Stimulated activated naive B cell treated with anti-CD40 and anti-IgM and Interleukin-4, amounts not matched to agents 10 μg/mL and 1 μg/mL and 100 μg/mL, for 72 hours (primary cell): ENCODE measurements at places on chromosomes 4 and X.

- H3K4me3 ChIP-seq: no peak overlapping the region
- DNase-seq: no peak
- H3K27me3 ChIP-seq: no peaks in the 10 kb centered on the region
- no peak overlapping the region for H3K27ac ChIP-seq
These were observed 7.6 kb upstream of the AMELX start for GRCh38 chrX:11285651-11286050.

GRCh38 chrX:9090766-9091165 lies 56.8 kb upstream of the FAM9B start:
- H3K4me3 ChIP-seq: no peak overlapping the region
- peaks cover 13% of the 10 kb centered on the region for H3K4me1 ChIP-seq
- H3K27me3 ChIP-seq: peaks cover 13% of the 10 kb centered on the region
- no peak overlapping the region for H3K27ac ChIP-seq

- no peak overlapping the region for H3K27ac ChIP-seq
- DNase-seq: no peak
- H3K4me3 ChIP-seq: no peak overlapping the region
- H3K4me1 ChIP-seq: no peaks in the 10 kb centered on the region
- H3K36me3 ChIP-seq: no peaks in the 10 kb centered on the region
These were observed 13.9 kb downstream of the CSN2 start for GRCh38 chr4:69951602-69952001.

DNA sequence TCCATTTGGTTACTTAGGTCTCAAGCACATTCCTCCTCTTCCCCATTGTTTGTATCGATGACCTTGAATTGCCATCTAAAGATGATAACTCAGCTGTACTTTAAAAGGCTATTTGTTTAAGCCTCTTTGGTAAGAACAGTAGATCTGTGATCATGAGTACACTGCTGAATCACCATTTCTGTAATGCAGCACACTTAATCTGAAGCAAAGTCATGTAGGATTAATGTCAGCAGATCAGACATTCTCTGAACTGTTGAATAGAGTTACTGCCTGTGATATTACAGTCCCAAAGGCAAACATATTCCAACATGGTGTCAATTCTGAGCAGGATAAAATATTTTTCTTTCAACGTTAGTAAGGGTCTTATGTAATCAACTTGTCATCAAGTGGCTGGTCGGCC lies 631.6 kb downstream of the TECRL start:
- no peaks in the 10 kb centered on the region for H3K36me3 ChIP-seq
- H3K27ac ChIP-seq: no peak overlapping the region
- no peak for DNase-seq
- no peaks in the 10 kb centered on the region for H3K4me1 ChIP-seq
- H3K4me3 ChIP-seq: no peak overlapping the region

DNA sequence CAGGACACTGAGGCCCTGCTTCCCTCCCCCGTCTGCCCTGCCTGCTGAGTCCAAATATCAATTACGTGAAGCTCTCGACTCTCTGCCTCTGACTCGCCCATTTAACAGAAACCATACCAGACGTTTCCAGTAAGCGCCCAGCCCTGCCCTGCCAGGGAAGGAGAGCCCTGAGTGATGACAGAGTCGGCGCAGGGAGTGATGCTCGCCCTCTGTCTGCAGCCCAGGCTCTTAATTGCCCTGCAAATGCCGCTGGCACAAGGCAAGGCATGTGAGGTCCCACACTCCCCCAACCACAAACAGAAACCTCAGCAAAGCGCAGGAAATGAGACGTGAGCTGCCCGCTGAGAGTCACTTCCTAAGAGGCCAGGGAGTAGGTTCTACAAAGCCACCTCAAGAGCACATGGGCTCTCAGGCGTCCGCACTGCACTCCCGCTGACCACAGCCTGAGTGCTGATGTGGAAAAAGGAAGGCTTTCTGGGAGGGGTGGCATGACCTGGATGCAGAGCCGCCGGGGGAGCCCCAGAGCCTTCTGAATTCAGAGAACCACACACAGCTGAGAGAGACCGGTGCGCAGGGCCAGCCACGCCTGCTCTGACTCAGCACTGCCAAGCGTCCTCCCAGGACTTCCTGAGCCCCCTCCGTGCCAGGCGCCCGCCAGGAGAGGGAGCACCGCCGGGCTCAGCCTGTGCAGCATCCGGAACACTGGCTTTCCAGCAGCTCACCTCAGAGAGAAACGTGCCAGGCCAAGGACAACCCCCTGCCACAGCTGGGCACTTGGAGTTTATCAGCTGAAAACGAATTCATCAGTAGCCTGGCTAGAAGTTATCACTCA lies 5.3 kb downstream of the ZFYVE28 start:
- no peaks in the 10 kb centered on the region for H3K36me3 ChIP-seq
- H3K27me3 ChIP-seq: peaks cover 64% of the 10 kb centered on the region
- H3K27ac ChIP-seq: peak overlapping the region; percentile 92
- peaks cover 67% of the 10 kb centered on the region for H3K4me1 ChIP-seq

GRCh38 chr4:184510401-184510800 lies 36.1 kb upstream of the IRF2 start:
- no peak overlapping the region for H3K4me3 ChIP-seq
- peaks cover 39% of the 10 kb centered on the region for H3K4me1 ChIP-seq
- no peak overlapping the region for H3K27ac ChIP-seq
- peaks cover 4% of the 10 kb centered on the region for H3K36me3 ChIP-seq
- no peaks in the 10 kb centered on the region for H3K27me3 ChIP-seq

DNA sequence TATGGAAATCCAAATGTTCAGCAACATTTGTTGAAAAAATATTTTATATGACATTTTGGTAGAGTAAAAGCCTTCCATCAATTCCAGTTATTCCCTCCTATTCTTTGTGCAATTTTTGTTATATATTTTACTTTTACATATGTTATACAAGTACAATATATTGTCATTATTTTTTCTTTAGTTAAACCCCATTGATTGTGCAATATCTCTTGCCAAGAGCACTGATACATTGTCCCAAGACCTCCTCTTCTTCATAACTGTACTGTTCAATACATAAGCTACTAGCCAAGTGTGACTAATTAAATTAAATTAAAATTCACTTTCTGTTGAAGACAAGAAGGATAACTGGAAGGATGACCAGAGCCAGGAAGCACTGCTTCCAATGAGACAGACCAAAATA lies 527.5 kb downstream of the TMA16 start:
- DNase-seq: no peak
- H3K27me3 ChIP-seq: no peaks in the 10 kb centered on the region
- H3K36me3 ChIP-seq: no peaks in the 10 kb centered on the region

DNA sequence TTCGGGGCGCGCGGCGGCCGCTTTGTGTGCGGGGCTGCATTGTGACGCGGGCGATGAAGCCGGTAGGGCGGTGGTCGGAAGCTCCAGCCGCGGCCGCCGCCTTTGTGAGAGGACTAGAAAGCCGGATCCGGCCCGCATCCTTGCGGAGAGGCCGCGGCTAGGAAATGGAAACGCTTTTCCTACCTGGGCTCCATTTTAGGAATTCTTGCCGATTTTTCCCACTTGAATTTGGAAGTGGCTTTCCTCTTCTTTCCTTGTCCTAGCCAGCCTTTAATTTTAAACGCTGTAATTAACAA lies 708 bp downstream of the TMSB4X start:
- H3K4me1 ChIP-seq: peaks cover 39% of the 10 kb centered on the region
- H3K36me3 ChIP-seq: peaks cover 30% of the 10 kb centered on the region
- H3K27ac ChIP-seq: peak overlapping the region; percentile 100
- H3K4me3 ChIP-seq: peak overlapping the region; percentile 97

GRCh38 chr4:108794136-108794535 lies 31.3 kb upstream of the ETNPPL start:
- no peak overlapping the region for H3K4me3 ChIP-seq
- no peak for DNase-seq
- peaks cover 14% of the 10 kb centered on the region for H3K27me3 ChIP-seq
- no peak overlapping the region for H3K27ac ChIP-seq
- no peaks in the 10 kb centered on the region for H3K36me3 ChIP-seq

DNA sequence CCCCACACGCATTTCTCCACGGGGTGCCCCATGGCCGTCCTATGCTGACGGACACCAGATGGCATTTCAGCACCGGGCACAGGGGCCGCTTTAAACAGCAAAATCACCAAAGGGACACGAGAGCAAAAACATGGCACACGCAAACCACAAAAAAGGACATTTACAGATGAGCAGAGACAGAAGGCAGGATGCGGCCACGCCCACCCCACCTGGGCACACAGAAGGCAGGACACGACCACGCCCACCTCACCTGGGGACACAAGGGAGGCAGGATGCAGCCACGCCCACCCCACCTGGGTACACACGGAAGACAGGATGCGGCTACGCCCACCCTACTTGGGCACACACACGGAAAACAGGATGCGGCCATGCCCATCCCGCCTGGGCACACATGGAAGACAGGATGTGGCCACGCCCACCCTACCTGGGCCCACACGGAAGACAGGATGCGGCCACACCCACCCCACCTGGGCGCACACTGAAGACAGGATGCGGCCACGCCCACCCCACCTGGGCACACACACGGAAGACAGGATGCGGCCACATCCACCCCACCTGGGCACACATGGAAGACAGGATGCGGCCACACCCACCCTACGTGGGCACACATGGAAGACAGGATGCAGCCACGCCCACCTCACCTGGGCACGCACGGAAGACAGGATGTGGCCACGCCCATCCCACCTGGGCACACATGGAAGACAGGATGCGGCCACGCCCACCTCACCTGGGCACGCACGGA lies 69.1 kb downstream of the FAM53A start:
- H3K36me3 ChIP-seq: peaks cover 9% of the 10 kb centered on the region
- no peak overlapping the region for H3K4me3 ChIP-seq
- H3K27ac ChIP-seq: peak overlapping the region; percentile 70
- H3K27me3 ChIP-seq: no peaks in the 10 kb centered on the region
- H3K4me1 ChIP-seq: peaks cover 6% of the 10 kb centered on the region

- H3K27me3 ChIP-seq: peaks cover 13% of the 10 kb centered on the region
- peaks cover 5% of the 10 kb centered on the region for H3K36me3 ChIP-seq
- DNase-seq: no peak
These were observed 75.0 kb downstream of the AFAP1 start for GRCh38 chr4:7864685-7865084.

DNA sequence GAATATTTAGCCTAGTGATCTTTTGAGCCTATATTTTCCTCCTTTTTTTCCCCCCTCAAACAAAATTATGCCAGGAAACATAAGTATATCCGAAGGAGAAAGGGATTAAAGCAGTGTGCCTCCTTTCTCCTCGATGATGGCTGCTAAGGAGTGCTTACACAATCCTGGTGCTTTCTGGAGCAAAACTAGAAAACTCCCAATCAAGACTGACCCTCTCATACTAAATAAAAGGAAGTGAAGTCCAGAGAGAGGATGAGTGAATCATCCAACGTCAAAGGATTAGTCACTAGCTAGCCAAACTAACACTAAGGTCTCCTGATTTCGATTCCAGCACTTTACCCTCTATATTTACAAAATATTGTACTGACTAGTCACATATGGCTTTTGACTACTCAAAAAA lies 146.8 kb downstream of the PPP3CA start:
- no peak overlapping the region for H3K4me3 ChIP-seq
- peaks cover 49% of the 10 kb centered on the region for H3K4me1 ChIP-seq

- no peaks in the 10 kb centered on the region for H3K4me1 ChIP-seq
- H3K27ac ChIP-seq: no peak overlapping the region
- no peak for DNase-seq
- no peak overlapping the region for H3K4me3 ChIP-seq
- no peaks in the 10 kb centered on the region for H3K36me3 ChIP-seq
These were observed 111.1 kb downstream of the HMX1 start for GRCh38 chr4:8760561-8760960.

- H3K4me3 ChIP-seq: no peak overlapping the region
- no peak overlapping the region for H3K27ac ChIP-seq
These were observed 45.5 kb downstream of the AFAP1 start for GRCh38 chr4:7894098-7894676.

- no peak for DNase-seq
- no peaks in the 10 kb centered on the region for H3K4me1 ChIP-seq
- peaks cover 34% of the 10 kb centered on the region for H3K27me3 ChIP-seq
- no peak overlapping the region for H3K27ac ChIP-seq
- no peak overlapping the region for H3K4me3 ChIP-seq
- no peaks in the 10 kb centered on the region for H3K36me3 ChIP-seq
These were observed 66.6 kb upstream of the HELT start for GRCh38 chr4:184951668-184952160.

- H3K4me1 ChIP-seq: no peaks in the 10 kb centered on the region
- H3K4me3 ChIP-seq: no peak overlapping the region
- no peak overlapping the region for H3K27ac ChIP-seq
- H3K27me3 ChIP-seq: no peaks in the 10 kb centered on the region
- H3K36me3 ChIP-seq: no peaks in the 10 kb centered on the region
- DNase-seq: no peak
These were observed 184.8 kb downstream of the UNC5C start for GRCh38 chr4:95363966-95364365.

DNA sequence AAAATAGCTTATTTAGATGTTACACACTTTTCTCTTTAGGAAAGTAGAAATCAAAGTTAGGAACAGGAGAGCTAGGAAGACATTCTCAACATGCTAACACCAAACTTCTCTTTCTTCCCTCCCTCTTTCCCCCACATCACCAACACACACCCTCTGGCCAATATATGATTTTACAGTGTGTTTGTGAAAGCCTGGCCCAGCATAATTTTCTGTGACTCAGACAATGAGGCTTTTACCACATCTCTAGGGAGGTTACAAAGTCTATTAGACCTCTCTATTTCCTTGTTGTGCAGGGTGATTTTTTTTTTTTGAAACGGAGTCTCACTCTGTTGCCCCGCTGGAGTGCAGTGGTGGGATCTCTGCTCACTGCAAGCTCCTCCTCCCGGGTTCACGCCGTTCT lies 189.9 kb downstream of the AASDH start:
- no peaks in the 10 kb centered on the region for H3K36me3 ChIP-seq
- H3K4me3 ChIP-seq: no peak overlapping the region

- DNase-seq: no peak
- H3K27me3 ChIP-seq: no peaks in the 10 kb centered on the region
- H3K4me1 ChIP-seq: no peaks in the 10 kb centered on the region
- H3K36me3 ChIP-seq: no peaks in the 10 kb centered on the region
- no peak overlapping the region for H3K27ac ChIP-seq
- H3K4me3 ChIP-seq: no peak overlapping the region
These were observed 648.7 kb downstream of the GRID2 start for GRCh38 chr4:92952426-92952825.

- H3K36me3 ChIP-seq: peaks cover 15% of the 10 kb centered on the region
- no peaks in the 10 kb centered on the region for H3K27me3 ChIP-seq
- H3K27ac ChIP-seq: no peak overlapping the region
- no peaks in the 10 kb centered on the region for H3K4me1 ChIP-seq
These were observed 13.7 kb downstream of the DDX60 start for GRCh38 chr4:168304744-168305459.

DNA sequence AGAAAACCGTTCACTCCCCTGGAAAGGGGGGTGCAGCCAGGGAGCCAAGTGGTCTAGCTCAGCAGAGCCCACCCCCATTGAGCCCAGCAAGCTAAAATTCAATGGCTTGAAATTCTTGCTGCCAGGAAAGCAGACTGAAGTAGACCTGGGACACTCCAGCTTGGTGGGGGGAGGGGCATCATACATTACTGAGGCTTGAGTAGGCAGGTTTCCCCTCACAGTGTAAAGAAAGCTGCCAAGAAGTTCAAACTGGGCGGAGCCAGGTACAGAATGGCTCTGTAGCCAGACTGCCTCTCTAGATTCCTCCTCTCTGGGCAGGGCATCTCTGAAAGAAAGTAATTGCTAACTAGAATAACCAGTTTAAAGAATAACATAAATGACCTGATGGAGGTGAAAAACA lies 372.3 kb upstream of the F9 start:
- H3K27ac ChIP-seq: no peak overlapping the region
- peaks cover 2% of the 10 kb centered on the region for H3K36me3 ChIP-seq
- no peak overlapping the region for H3K4me3 ChIP-seq
